DMS 273 treated with DMSO at 0.1 percent for 48 hours (cell line): ENCODE measurements at places on chromosomes 2 and 18.

- no peak for DNase-seq
Observed at GRCh38 chr2:241011751-241012510, 13.5 kb downstream of the SNED1 start.

DNA sequence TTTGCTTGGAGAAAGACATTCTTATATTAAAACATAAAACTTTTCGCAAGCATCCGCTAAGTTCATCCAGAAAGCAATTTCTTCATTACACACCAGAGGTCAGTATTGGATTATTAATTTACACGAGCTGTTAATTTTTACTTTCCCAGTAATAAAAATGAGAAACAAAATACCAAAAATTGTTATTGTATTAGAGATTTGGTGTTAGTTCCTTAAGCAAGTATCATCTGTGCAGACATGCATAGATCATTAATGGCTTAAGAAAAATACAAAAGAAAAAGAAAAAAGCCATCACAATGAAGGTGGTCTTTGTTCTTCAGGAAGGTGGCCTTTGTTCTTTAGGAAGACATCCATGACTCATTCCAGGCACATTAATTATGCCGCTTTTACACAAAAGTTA is 53.6 kb upstream of the HNMT start:
- DNase-seq, result no peak

- DNase-seq, result no peak
Observed at GRCh38 chr2:175579646-175580045, 398.1 kb upstream of the ATP5MC3 start.

GRCh38 chr2:29691391-29691950 is 229.9 kb downstream of the ALK start:
- no peak for DNase-seq

DNA sequence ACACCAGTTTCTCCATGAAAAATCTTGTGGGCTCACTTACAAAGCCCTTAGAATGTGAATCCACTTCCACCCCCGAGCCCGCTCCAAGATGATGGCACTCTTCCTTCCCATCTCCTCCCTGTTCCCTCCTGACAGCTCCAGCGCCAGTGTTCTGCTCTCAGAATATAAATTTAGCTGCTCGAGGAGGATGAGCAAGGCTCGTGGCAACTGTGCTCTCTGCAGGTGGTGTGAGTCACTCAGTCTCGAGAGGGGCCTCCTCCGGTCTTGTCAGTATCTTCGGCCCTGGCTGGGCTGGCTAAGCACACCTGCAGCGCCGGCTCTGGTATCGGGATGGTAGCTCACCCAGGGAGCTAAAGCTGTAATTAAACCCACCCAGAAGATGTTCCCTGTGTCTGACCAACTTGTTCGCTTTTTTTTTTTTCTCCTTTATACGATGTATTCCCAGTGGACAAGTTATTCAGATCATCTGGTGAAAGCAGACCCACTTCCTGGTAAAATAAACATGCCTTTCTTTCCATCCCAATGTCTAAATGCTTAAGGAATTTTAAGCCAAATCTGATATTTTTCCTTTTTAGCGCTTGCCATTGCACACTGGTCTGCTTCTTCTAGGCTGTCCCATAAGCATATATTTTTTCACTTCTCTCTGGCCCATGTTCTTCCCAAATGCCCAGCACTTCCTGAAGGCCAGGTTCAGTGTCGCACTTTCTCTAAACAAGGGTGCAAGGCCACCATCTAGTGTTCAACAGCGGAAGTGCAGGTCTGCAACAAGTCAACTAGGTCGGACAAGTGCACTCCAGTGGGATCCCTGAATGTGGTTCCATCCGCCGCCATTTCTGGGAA is 31.4 kb upstream of the YPEL5 start:
- peak; percentile 12 for DNase-seq

GRCh38 chr18:37309059-37309458 is 256.5 kb downstream of the CELF4 start:
- peak; percentile 12 for DNase-seq

GRCh38 chr2:108621687-108622681 is 87.7 kb downstream of the LIMS1 start:
- DNase-seq, result no peak

DNA sequence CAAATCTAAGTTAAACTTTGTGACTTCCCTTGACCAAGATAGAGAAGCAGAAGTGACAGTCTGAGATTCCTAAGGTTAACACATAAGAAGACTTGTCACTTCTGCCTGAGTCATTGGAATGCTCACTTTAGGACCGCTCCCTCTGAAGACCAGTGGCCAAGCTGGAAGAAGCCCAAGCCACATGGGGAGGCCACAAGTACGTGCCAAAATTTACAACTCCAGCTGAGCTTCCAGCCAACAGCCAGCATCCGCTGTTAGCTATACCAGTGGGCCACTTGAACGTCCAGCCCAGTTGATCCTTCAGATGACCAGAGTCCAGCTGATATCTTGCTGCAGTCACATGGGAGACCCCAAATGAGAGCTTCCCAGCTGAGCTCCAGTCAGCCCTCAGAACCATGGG is 18.1 kb upstream of the ANTXR1 start:
- DNase-seq, result no peak

DNA sequence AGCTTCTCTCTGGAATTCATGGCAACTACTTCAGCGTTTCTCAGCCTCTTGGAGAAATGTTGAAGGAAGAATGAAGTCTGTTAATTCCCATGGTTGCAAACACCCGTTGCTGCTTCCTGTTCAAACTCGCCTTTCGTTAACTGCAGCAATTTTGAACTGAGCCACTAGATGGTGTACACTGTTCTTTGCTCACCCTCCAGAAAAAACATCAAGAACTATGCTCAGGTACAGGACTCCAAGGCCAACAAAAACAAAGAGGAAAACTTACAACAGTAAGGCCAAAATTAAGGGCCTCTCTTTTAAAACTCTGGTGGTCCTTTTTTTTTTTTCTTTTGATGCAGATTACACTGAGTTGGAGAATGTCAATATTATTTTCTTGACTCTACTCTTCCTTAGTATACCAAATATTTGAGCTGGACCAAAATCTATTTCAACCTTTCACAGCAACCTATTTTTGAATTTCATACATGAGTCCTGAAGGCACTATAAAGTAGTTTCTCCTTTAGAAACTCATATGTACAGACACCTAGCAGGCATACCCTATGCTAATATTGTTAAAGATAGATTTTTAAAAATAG is 58.2 kb downstream of the KLHL14 start:
- DNase-seq, result no peak

GRCh38 chr2:80330527-80331450 is 26.2 kb upstream of the LRRTM1 start:
- DNase-seq, result no peak

GRCh38 chr2:5391362-5391761 is 300.8 kb upstream of the SOX11 start:
- peak; percentile 9 for DNase-seq
